ENCODE measurements at places on chromosomes 3 and 15.

- DNase-seq = no peak
Measured at GRCh38 chr15:69535101-69535638, 82.6 kb downstream of the RPLP1 start.

DNA sequence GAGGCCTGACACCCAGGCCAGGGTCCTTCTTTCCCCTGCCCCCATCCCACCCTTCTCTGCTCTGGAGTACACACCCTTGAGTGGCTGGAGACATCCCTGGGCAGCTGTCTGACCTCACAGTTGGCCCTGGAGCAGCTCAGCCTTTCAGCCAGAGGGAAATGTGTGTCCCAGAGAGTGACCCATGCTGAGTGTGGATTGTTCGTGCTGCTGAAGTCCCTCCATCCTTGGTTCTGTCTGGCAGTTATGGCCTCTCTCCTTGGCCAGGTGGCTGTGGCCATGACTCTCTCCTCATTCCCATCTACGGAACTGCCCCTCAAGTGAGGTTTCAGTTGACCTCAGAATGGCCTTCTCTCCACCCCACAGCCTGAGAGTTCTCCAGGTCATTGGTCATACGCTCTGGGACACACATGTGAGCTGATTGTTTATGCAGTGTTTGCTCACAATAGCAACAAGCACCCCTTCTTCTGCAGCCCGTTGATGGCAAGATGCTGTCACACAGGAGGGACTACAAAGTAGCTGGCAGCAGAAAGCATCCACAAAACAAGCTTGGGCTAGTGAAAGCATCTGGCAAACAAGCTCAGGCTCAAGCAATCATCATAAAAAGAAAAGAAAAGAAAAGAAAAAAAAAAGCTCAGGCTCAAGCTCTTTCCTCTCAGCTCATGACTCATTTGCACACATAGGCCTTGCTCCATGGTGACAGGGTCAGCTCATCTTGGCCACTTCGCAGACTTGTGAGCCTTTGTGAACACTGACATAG, 55.3 kb upstream of the ITGA11 start:
- DNase-seq = no peak

DNA sequence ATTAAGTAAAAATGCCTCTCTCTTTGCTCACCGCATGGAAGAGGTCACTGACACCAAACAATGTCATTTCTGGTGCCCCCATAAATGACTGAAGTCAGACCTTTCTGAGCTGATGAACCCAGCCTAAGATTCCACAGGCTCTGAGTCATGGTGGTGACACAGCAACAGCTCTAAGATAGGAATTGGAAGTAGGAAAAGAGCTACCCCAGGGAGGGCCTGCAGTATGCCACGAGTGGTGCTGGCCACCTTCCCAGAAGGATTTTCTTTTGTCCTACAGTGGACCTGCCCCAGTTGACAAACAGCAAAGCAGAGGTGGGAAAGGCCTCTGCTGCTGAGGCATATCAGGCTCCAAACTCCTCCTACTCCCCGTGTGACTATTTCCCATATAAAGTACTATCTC, 208.1 kb downstream of the MINAR1 start:
- no peak for DNase-seq

DNA sequence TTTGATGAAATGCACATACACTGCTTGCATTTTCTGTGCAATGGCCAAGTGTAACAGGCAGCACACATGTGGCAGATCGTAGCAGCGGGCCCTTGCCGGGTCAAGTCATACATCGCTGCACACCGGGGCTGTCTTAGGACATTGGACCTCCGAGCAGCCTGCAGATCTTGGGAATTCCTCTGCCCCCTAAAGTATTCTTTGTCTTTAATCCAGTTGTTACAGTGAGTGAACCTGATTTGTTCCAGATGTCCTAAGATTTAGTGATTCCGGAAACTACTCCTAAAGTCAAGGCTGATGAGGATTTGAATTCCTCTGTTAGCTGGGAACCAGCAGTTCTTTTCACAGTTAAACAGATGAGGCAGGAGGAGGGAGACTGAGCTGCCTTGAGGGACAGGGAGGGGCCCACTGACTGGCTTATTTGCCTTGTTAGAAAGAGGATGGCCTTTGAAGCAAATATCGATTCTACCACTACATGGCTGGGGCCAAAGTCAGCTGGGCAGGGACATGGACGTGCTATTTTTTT, 190.7 kb upstream of the CTDSPL start:
- no peak for DNase-seq

DNA sequence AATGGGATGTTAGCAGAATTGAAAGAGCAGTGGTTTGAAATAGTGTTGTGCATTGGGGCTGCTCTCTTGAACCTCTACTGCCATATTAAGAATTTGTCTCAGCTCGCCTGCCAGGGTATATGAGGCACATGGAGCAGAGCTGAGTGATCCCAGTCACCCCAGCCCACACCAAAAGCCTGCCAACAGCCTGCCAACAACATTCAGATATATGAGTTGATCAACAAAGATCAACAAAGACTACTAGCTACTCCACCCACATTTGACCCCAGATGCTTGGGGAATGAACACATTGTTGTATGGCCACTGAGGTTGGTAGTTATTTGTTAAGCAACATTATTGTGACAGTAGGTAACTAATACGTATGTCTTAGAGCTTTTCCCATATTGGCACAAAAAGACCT, 570.9 kb upstream of the IL12A start:
- no peak for DNase-seq

- DNase-seq = no peak
Measured at GRCh38 chr3:129521611-129522010, 6.8 kb upstream of the RHO start.

DNA sequence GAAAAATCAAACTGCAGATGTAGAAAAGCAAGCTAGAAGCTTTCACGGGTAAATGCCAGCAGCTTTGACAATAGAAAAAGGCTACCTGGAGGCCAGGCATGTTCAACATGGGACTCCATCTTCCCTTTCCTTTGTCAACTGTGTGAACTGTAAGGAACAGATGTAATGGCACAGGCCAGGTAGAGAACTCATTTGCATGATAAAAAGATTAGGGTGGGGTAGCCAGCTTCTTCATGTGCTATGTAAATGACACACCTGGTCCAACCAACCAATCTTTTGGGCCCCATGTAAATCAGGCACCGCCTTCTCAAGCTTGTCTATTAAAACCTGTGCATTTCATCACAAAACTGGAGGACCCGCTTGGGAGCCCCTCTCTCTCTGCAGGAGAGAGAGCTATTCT, 686.5 kb upstream of the GOLIM4 start:
- DNase-seq = no peak

- no peak for DNase-seq
Measured at GRCh38 chr15:48522911-48523310, 122.6 kb downstream of the FBN1 start.

- no peak for DNase-seq
Measured at GRCh38 chr15:66641485-66642315, 60.3 kb upstream of the SMAD6 start.

DNA sequence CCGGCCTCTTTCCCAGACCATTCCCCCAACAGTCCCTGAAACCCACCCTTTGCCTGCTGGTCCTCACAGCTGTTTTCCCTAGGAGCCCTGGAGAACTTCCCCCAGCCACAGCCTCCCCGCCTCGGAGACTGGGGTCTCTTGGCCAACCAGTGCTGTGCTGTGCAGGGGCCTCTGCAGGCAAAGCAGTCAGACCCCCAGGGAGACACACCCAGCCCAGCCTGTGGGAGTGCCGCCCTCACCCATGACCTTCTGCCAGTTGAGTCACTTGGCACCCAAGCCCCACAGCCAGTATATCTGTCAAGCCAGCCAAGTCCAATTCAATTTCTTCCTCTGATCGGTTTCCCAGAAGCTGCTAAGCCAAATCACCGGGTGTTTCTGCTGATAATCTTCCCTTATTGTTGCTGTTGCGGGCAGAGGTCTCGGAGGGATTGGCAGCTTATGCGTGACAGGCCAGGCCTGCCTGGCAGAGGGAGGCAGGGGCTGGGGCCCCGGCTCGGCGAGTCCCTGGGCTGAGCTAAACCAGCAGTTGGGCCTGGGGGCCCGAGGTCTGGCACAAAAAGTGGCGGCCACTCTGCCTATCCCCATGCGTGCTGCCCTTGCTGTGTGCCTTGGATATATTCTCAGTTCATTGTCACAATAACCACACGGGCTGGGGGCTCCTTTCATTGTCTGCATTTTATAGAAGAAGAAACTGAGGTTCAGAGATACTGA, 65.6 kb upstream of the SLC6A1 start:
- no peak for DNase-seq

- DNase-seq = no peak
Measured at GRCh38 chr3:128727485-128727884, 1.5 kb downstream of the RAB7A start.

GRCh38 chr3:134080761-134081160, 51.0 kb upstream of the SLCO2A1 start:
- DNase-seq = no peak

- no peak for DNase-seq
Measured at GRCh38 chr3:192700885-192701284, 26.5 kb downstream of the FGF12 start.

DNA sequence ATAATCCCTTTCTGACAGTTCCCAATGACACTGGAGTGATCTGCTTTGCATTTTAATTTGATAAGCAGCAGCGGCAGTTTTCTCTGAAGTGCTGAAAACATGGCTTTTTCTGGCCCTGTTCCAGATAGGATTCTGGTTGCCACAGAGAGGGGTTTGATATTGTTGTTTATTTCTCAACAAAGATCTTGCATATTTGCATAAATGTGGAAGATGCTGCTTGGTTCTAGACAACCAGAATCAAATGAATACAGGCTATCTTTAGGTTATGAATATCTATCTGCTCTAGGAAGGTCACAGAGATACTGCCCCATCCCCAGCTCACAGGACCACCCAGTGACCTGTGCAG, 137.1 kb downstream of the ZNF609 start:
- no peak for DNase-seq

DNA sequence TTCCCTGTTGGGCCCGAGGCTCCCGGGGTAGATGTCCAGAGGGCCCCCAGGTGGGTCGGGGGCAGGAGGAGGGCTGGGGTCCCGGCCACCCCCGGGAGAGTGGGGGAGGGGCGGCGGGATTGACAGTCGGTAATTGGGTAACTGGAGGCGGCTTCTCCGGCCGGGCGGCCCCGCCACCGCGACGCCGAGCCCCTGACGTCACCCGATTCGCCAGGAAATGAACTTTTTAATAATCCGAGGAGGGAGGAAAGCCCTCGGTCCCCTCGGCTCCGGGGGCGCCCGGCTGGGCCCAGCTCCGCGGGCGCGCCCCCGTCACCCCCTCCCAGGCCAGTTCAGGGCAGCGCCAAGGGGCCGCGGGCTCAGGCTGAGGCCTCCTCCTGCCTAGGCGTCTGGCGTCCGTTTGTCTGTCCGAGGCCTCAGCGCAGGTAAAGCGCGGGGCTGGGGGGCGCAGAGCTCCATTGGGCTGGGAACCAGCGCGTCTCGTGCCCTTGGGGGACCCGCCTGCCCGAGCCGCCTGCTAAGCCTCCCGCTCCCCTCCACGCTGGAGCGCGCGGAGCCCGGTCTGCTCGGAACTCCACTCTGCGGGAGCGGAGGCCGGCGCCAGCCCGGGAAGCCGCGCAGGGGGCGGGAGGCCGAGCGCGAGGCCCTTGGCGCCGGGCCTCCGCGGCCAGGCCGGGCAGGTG, 3.9 kb downstream of the GATA2 start:
- DNase-seq = no peak

- peak; percentile 25 for DNase-seq
Measured at GRCh38 chr3:134754768-134755559, 40.1 kb upstream of the EPHB1 start.

GRCh38 chr3:69204315-69204957, 82.0 kb upstream of the LMOD3 start:
- DNase-seq = peak; percentile 82

- no peak for DNase-seq
Measured at GRCh38 chr3:174170248-174170647, 688.9 kb upstream of the NAALADL2 start.

DNA sequence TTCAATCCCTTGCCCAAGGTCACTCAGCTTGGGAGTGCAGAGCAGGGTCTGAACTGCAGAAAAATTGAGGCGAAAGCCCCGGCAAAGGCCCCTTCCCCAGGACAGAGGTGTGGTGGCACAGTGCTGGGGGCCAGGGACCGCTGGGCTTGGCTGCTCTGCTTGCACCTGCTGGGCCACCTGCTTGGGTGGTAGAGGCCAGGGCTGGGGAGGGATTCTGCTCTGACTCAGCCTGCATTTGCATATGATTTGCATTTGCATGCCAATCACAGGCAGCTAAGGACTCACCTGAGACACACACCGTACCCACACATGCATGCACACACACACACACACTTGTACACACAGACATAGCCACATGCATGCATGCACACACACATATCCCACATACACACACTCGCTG, 9.9 kb downstream of the GRM2 start:
- no peak for DNase-seq

GRCh38 chr3:69458803-69459365, 73.0 kb upstream of the FRMD4B start:
- no peak for DNase-seq

DNA sequence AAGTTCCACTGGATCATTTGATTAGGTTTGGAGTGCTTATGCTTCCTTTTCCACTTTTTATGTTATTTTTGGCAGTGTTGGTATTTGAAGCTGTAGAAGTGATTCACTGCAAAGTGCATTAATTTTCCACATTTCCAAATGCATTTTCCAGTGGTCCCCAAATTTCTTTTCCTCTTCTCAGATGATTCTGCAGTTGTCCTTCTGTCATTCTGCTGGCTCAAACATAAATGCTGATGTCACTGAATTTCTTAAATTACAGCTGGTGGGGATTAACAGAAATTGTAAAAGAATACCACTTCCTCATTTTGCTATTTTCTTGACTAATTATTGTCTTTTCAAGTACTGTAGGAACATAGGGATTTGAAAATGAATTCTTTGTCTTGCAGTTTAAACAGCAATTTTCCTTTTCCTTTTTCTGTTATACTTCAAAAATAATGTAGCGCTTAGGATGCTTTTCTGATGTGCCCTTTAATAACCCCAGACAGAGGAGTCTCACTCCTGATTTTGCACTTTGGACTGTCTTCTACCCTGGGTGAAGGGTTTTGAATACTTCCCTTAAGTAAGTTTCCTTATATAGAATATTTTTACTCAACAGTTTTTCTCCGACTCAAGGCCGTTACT, 25.0 kb downstream of the MITF start:
- no peak for DNase-seq

Data from T-helper 2 cell (primary cell).